AG20443 (cell line): ENCODE measurements at places on chromosomes 12 and 14.

DNA sequence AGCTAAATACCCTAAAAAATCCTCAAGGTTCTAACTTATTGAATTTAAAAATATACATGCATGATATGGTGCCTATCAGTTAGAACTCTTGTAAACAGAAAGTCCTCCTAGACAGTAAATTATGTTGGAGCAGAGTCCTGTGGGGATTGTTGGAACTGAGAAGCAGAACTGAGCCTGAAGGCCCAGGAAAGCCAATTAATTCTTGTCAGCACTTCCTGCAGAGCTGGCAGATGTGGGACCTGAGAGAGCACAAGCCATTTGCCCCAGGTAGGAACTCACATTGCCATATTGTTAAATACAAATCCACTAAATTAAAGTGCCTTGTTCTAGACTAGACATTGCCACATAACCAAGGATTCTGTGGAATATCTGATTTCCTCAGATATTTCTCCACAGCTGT lies 117.1 kb downstream of the RTN1 start:
- DNase-seq, result no peak

DNA sequence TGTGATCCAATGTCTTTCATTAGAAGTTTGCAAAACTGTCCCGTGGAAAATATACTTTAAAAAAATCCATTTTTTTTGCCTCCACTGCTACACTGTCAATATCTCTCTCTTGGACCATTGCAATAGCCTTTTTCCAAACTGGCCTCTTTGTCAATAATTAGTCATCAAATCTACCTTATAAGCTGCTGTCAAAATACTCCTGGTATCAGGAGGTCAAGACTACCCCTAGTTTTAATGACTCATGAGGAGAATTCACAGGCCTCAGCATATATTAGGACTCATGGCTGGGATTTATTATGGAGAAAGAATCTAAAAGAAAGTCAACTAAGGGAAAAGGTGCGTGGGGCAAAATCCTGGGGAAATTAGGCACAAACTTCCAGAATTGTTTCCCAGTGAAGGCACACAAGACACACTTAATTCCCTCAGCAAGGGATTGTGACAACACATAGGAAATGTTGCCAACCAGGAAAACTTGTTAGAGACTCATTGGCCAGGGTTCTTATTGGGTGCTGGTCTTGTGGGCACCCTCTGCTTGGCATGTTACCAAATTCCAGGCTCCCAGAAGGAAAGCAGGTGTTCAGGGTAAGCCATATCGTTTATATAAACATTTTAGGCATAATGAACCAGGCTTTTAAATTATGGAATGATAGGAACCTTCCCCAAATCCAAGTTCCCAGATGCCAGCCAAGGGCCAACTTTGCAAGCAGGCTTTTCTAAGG lies 56.1 kb downstream of the TMEM117 start:
- DNase-seq, result no peak

DNA sequence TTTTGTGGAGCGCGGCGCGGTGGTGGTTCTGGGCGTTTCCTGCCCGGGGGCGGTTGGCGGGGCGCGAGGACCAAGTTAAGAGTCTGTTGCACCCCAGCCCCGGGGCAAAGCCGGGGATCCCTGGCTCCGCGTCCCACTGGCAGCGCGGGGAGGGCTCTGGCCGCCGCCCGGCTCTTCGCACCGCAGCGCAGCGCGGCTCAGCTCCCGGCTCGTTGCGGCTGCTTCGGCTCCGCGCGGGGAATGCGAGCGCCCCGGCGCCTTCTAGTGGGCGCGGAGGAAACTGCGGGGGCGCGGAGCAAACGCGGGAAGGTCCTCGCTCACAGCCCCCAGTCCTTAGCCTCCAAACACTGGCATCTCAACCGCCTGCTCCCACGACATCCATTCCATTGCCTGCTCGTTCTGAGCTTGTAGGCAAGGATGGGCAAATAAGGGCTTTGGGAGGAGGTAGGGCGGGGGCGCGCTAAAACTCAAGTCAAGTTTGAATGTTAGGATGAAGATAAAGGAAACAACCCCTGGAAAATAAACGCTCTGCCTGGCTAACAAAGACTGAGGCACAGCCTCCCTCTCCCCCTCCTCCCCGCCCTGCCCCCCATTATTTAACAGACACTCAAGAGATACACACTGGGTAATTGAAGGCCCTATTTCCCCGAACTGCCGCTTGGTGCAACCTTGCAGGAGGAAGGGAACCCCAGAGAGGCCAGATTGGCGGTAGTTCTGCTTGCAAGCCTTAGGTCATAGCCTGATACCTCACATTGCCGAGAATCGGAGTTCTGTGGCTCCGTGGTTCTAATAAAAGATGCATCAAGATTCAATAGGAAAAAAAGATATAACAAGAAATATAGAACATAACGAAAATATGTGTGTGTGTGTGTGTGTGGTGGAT lies at the start of gene B4GALNT1:
Gene B4GALNT1, minus strand, starts transcription at position 244 of the 883 bp plus-strand sequence. CDS start 1,069 bp downstream, outside the sequence.
- peak; percentile 92 for DNase-seq

- DNase-seq, result no peak
Observed at GRCh38 chr12:106711316-106711715, 63.2 kb upstream of the RIC8B start.

DNA sequence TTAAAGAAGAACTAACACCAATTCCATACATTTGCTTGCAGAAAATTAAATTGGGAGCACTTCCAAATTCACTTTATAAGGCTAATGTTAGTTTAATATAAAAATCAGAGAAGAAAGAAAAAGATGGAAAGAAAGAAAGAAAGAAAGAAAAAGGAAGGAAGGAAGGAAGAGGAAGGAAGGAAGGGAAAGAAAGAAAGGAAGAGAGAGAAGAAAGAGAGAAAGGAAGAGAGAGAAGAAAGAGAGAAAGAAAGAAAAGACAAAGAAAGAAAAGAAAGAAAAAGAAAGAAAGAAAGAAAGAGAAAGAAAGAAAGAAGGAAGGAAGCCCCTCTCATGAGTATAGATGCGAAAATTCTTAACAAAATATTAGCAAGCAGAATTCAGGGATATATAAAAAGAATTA lies 267.7 kb downstream of the RPAP3 start:
- no peak for DNase-seq
